Trophoblast cell (in vitro differentiated cells and primary cell): ENCODE measurements at places on chromosomes 11 and 22.

- H3K27ac ChIP-seq: no peak overlapping the region
- H3K27me3 ChIP-seq: no peaks in the 10 kb centered on the region
- H3K4me3 ChIP-seq: peak overlapping the region; percentile 83
- peaks cover 12% of the 10 kb centered on the region for H3K4me1 ChIP-seq
- peaks cover 2% of the 10 kb centered on the region for H3K36me3 ChIP-seq
Observed at GRCh38 chr11:66593303-66593635, 284 bp downstream of the CCS start.

GRCh38 chr11:8097926-8098325, 16.9 kb downstream of the TUB start:
- H3K4me1 ChIP-seq: no peaks in the 10 kb centered on the region
- H3K4me3 ChIP-seq: no peak overlapping the region
- no peak overlapping the region for H3K27ac ChIP-seq
- no peaks in the 10 kb centered on the region for H3K27me3 ChIP-seq

- no peak overlapping the region for H3K4me3 ChIP-seq
- DNase-seq: no peak
- no peaks in the 10 kb centered on the region for H3K27me3 ChIP-seq
- no peak overlapping the region for H3K27ac ChIP-seq
- peaks cover 6% of the 10 kb centered on the region for H3K4me1 ChIP-seq
Observed at GRCh38 chr11:130101661-130102060, 32.0 kb downstream of the APLP2 start.

DNA sequence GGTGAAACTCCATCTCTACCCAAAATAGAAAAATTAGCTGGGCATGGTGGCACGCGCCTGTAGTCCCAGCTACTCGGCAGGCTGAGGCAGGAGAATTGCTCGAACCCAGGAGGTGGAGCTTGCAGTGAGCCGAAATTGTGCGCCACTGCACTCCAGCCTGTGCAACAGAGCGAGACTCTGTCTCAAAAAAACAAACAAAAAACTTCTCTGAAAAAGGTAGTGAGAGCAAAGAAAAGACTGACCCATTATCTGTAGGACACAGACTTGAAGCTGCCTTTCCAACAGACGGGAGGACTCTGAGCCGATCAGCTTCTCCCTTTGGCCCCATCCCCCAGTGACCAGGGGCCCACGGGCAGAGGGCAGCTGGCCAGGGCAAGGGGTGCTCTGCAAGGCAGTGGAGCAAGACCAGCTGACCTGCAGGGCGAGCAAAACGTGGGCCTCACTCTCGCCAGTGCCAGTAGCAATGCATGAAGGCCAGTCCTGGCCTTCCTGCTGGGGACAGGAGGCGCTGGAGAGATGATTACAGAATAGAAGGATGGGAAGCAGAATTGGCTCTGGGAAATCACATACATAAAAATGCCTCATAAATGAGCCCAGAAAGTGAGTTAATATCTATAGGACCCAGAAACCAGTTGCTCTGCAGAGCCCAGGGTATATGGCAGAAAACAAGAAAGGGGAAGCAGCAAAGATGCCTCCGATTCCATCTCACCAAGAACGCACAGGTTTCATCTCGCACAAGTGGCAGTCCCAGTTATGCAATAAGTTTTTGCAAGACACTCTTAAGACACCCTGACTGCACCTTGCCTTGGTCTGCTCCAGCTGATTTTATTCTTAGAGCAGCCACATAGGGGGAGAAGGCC, 2.8 kb downstream of the EHD1 start:
- H3K27ac ChIP-seq: no peak overlapping the region
- peak overlapping the region; percentile 42 for H3K4me3 ChIP-seq
- H3K4me1 ChIP-seq: peaks cover 18% of the 10 kb centered on the region
- no peaks in the 10 kb centered on the region for H3K27me3 ChIP-seq

DNA sequence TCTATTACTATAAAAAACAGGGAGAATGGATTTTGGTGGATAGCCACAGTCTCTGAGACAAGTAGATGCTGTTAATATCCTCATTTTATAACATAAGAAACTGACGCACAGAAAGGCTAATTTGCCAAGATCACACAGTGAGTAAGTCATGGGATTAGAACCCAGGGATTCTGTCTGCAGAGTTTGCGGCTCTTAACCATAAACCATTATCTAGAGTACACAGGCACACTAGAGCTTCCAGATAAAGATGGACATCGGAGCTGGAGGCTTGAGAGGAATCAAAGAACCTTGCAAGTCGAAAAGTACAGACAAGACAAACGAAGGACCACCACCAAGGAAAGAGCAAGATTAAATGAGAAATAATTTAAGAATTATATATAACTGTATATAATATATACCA, 11.3 kb downstream of the LGALS12 start:
- no peak overlapping the region for H3K4me3 ChIP-seq
- no peaks in the 10 kb centered on the region for H3K36me3 ChIP-seq
- no peak overlapping the region for H3K27ac ChIP-seq

GRCh38 chr11:111554532-111554931, 14.0 kb downstream of the LAYN start:
- H3K27me3 ChIP-seq: no peaks in the 10 kb centered on the region
- no peak overlapping the region for H3K27ac ChIP-seq
- H3K4me3 ChIP-seq: no peak overlapping the region
- H3K36me3 ChIP-seq: peaks cover 38% of the 10 kb centered on the region

GRCh38 chr11:123594188-123594901, 60.1 kb downstream of the SCN3B start:
- DNase-seq: no peak
- H3K4me3 ChIP-seq: no peak overlapping the region
- H3K27me3 ChIP-seq: no peaks in the 10 kb centered on the region
